ENCODE measurements at places on chromosomes 12 and 14.

DNA sequence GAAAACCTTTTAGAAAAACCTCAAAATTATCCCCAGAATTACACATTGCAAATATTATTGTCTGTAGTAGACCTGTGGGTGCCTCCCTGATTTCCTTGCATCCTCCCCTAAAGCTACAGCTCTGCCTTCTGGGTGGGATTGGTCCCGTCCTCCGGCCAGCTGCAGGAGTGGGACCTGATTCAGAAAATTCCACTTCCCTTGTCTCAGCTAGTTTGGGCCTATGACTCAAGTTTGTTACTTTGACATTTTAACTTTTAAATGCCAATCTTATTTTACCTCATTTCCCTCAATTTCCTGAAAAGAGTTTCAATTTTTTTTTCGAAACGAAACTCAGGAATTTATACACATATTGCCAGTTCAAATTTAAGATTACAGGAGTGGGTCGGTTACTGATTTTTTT lies 13.2 kb upstream of the SLC41A2 start:
- DNase-seq: peak; percentile 23

GRCh38 chr12:94509317-94509716 lies 49.6 kb upstream of the CEP83 start:
- no peak for DNase-seq

GRCh38 chr12:120708651-120709050 lies 1.6 kb upstream of the UNC119B start:
- DNase-seq: no peak

- DNase-seq: no peak
Observed at GRCh38 chr12:6032726-6033125, 87.7 kb upstream of the ANO2 start.

DNA sequence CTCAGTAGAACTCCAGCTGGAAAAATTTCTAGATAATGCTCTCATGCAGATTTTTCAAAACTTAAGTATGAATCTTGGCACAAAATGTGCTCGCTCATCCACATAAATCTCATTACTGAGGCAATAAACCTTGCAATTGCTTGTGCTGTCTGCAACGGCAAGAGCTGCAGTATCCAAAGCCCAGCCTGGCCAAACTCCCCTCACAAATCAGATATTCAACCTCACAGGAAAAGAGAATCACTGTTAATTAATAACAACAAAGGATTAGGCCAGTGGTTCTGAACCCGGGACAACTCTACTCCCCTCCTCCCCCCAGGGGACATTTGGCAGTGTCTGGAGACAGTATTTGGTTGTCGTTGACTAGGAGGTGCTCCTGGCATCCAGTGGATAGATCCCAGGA lies 19.2 kb upstream of the CORO1C start:
- DNase-seq: peak; percentile 59

GRCh38 chr14:89607453-89607852 lies 190.4 kb upstream of the FOXN3 start:
- peak; percentile 35 for DNase-seq

GRCh38 chr12:32431025-32431424 lies 31.7 kb downstream of the FGD4 start:
- no peak for DNase-seq

- no peak for DNase-seq
Observed at GRCh38 chr12:116577154-116577561, 18.0 kb downstream of the MAP1LC3B2 start.

DNA sequence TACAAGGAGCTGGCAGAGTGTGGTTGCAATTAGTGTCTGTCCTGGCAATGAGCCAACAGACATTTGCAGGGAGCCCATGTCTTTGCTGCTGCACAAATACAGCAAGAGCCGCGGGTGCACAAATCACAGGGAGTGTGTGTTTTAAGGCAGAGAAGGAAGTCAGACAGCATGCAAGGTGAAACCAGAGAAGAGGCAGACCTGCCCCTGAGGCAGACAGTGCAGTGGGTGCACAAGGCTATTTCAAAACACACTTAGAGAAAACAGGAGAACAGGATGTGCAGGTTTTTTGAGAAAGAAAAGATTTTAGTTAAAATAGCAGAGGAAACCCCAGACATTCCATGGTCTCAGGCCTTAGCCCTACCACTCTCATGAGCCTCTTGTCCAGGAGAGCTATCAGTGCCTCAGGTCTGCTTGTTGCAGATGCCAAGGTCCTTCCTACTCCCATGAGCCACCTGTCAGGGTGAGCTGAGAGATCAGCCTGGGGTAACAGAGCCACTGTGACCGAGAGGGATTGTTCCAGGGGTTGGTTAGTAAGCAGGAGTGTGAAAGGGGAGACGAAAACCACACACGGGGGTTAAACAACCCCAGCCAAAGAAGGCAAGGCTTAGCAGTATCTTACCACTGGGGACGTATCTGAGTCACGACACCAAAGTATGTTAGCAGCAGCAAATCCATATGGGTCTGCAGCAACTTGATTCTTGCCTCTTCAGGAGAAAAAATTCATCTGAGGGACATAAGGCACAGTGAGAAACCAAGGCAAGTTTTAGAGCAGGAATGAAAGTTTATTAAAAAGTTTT lies 78.1 kb downstream of the C14orf132 start:
- DNase-seq: no peak

DNA sequence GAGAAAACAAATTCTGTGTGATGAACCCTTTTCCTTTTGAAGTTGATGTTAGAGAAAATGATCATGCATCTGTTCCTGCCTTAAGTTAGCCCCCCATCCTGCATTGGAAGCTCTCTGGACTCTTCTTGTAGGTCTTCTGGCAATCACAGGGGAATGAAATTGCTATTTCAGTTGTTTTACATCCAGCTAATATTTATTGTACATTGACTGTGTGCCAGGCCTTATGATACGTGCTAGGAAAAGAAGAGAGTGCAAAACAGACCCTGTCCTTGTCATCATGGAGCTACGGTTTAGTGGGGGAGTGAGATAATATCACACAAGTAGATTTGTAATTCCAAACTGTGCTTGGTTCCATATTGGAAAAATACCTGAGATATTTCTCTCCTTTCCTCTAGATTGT lies 118.6 kb downstream of the TGFB3 start:
- DNase-seq: no peak

GRCh38 chr12:40010899-40011774 lies 94.7 kb downstream of the SLC2A13 start:
- peak; percentile 78 for DNase-seq

DNA sequence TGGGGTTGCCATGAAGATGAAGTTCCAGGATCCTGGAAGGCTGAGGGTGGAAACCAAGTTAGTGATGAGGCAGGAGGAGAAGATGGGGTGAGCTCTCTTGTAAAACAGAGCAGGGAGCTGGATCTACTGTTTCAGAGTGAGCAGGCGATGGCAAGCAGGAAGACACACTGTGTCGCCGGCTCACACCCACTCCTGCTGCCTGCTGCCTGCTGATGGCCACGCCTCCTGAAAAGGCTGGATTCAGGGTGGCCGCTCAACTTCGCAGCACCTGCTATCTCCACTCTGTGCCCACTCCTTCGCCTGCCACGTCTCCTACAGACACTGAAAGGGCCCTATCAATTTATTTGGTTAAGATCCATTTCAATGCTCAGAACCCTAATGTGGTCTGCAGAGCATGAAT lies 96.1 kb downstream of the RBM19 start:
- no peak for DNase-seq

Measured in GM03348 (cell line).